ENCODE measurements at places on chromosomes 1 and 21.

DNA sequence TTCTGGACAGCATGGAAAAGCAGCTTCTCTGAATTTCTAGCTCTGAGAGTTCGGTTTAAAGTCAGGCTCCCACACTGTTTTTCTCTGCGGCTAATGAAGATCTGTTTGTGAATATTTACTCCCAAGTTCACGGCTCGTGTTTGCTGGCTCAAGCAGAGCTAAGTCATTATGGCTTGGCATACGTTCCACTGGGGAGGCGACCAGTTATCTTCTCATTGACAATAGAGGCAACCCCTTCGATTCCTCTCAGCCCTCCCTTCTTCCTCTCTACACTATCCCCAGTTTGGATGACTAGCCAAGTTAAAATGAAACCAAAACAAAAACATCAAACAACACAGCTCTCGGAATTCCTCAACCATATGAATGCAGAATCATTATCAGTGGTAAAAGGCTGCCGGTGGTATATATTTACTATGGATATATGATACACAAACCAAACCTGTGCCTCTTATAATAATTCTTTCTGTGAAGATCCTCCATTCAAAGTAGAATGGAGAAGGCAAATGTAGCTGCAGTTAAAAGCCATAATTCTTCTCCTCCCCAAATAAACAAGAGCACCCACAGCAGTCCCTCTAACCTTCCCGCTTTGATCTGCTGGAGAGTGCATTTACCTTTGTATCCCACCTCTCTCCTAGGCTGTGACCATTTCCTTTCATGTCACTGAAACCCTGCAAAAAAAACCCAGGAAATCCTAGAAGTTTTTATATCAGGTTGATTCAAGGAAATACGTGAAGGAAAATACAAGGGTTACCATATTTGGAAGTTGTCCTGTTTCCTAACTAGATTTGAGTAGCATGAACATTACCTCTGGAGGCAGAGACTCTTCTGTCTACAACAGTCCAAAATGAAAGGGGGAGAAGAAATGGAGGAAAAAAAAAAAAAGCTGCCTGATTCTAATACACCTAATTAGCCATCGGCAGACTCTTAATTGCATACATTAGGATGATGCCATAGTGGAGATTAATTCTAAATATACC is 108.3 kb upstream of the USH2A start:
- DNase-seq = no peak

DNA sequence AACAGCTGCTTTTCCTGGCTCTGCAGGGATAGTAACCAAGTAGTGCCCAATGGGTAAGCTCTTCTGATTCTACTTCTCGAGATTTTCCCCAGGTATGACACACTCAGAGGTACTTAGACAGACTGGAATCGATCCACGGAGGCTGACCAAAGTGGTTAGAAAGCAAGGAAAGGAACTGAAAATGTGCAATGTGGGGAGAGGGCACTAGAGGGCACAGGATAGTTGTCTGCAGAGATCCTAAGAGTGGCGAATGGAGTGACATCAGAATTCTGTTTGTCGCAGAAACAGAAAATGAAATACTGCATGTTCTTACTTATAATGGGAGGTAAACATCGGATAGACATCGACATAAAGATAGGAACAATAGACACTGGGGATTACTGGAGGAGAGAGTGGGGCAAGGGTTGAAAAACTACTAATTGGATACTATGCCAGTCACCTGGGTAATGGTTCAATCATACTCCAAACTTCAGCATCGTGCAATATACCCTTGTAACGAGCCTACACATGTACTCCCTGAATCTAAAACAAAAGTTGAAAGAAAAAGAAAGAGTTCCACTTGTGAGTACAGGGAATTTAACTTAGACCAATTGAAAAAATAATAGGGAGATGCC is 23.3 kb downstream of the CYP2J2 start:
- DNase-seq = no peak

- DNase-seq = no peak
Measured at GRCh38 chr1:20324704-20325406, 34.2 kb downstream of the VWA5B1 start.

GRCh38 chr1:212290608-212291007 is 5.4 kb downstream of the PPP2R5A start:
- no peak for DNase-seq

DNA sequence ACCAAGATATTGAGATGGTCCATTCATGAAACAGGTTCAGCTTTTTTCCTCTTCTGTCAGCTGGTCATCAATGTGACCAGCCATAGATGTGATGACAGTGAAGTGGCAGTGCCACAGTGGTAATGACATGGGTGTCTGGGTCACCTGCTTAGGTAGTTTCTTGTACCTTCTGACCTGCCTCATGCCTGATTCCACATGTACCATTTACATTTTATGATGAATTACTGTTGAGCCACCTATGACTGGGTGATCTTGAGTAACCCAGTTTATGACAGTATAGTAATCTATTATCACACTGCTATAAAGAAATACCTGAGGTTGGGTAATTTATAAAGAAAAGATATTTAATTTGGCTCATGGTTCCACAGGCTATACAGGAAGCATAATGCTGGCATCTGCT is 45.7 kb downstream of the RGSL1 start:
- DNase-seq = no peak

DNA sequence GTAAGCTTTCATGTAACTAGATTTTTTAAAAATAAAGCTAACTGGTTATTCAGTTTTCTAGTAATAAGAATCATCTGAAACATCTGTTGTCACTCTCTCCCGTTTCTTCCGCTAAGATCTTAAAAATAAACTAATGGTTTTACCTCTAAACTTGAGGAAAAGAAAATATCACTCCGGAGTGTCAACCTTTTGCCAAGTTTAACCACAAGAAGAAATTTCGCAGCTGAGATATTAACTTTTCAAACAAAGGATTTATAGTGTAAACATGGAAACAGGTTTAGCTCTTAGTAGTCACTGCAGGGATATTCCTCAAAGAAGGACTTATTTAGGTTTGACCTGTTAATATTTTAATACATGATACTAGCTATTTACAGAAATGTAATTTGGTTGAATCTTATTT is 954.9 kb downstream of the ADGRL2 start:
- no peak for DNase-seq

GRCh38 chr1:214187121-214187900 is 93.6 kb upstream of the SMYD2 start:
- no peak for DNase-seq

- no peak for DNase-seq
Measured at GRCh38 chr1:196501760-196502428, 106.3 kb downstream of the KCNT2 start.

DNA sequence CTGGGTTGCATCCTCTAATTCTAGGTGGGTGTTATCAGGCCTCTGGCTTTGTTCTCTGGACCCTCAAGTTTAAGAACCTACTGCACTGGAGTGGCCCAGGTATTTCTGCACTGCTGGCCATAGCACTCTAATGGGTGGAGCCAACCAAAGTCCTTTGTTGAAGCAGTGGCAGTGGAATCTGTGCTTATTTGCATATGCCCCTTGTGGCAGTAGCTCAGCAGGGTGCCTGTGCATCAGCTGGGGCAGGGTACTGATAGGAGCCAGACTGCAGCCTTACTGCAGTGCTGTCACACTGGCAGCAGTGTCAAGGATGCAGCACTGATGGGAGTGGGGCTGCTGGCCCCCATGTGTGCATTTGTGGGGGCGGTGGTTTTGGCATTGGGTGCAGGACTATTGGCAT is 660.6 kb downstream of the LRRIQ3 start:
- no peak for DNase-seq

DNA sequence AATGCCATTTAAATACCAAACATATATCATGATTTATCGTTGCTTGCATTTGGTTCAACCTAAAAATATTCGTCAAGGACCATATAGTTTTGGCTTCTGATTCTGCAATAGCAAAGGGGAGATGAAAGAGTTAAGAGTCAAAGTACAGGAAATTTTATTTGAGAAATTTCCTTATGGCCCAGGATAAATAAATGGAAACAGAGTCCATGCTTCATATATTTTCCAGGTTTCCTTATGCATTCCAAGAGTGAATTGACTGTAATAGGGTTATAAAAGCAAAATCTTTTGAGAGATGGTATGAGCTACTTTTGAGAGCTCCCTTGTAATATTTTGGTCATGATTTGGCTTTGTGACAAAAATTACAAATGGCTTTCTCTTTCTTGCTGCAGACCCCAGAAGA is 140.1 kb downstream of the HMCN1 start:
- DNase-seq = no peak

DNA sequence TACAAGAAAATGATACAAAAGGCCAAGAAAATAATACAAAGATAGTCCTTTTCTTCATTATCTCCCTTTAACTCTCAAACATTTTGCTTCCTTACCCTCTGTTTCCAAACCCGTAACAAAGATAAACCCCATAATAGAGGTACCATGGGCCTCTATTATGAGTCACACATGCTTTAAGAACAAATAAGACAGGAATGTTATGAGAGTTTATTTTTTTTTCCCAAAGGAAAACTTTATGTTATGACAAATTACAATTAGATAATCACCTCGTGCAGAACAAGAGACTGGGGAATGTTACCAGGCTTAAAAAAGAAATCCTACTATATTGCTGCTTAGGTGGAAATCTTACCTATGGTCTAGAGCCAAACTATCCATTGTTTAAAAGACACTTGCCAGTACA is 272.0 kb downstream of the BRINP3 start:
- no peak for DNase-seq

- DNase-seq = no peak
Measured at GRCh38 chr21:27422435-27422834, 455.5 kb upstream of the ADAMTS5 start.

- DNase-seq = no peak
Measured at GRCh38 chr1:9269721-9270120, 23.0 kb upstream of the SPSB1 start.

- DNase-seq = no peak
Measured at GRCh38 chr1:111404588-111404987, 22.9 kb downstream of the OVGP1 start.

DNA sequence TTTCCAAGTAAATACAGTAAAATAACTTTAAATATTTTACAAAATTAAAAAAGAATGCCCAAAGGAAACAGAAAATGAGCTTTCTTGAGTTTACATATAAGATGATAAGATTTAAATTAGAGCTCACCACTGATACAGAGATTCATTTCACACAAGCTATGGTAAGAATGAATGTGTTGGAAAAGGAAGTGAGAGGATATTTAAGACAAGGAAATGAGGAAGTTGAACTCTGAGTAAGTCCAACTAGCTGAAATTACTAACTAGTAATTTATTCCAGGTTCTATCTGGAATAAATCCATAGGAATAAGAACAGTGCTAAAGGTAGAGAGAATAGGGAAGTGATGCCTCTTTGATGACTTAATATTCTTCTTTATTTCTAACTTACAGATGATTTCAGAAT is 42.4 kb downstream of the FNBP1L start:
- DNase-seq = no peak

- DNase-seq = no peak
Measured at GRCh38 chr1:62800825-62801306, 16.9 kb downstream of the ATG4C start.

DNA sequence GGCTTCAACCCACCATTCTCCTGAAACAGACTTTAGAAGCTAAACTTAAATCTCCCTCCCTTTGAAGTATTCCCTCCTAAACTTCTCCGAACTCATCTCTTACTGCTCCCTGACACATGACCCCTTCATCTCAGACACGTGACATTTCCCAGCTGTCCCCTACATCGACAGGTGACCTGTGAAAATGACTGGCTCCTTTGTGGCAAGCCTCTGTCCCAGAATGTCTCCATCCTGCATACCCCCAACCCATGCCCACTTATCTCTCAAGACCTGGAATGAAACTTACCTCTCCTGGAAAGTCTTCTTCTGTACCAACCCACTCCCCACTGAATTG is 4.2 kb downstream of the FMOD start:
- DNase-seq = no peak

DNA sequence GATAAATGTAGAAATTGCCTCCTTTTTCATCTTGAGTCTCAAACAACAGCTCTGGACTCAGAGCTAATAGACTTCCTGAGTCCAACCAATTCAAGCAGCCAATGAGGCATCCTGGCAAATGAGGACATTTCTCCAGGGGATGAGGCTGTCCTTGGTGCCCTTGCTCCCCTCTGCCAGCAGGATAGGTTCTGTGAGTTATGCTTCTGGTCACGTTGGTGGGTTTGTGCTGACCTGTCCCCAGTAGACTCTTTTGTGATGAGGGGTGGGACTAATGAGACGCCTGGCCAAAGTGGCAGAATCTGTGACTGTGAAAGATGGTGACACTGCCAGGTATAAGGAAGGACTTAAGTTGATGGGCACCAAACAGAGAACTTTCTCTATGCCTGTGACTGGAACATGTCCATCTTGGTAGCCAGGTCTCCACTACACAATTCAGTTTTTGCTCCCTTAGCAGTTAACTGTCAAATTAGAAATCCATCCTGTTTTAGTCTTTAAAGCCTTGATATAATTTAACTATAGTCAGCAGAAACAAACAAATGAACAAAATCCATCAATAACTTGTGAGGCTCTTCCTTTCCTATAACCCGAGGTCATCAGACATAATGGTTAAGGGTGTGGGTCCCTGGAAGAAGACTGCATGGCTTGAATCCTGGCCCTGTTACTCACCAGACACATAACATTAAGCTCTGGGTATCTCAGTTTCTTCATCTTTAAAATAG is 35.7 kb upstream of the THEM4 start:
- no peak for DNase-seq

DNA sequence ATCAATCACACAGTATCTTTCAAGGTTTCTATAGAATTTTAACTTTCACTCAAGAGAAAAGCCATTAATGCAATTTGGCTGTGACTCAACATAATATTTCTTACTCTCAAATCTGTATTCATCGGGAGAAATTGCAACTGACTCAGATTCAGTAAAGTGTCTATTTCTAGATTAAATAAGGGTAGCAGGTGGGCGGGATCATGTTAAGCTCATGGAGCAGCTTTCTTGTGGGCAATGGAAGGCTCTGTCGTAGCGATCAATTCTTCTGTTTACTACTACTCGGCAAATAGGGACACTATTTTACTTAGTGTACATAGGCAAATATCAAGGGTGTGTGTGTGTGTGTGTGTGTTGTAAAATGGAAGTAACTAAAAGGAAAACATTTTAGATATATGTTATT is 423.6 kb upstream of the NEGR1 start:
- DNase-seq = no peak

DNA sequence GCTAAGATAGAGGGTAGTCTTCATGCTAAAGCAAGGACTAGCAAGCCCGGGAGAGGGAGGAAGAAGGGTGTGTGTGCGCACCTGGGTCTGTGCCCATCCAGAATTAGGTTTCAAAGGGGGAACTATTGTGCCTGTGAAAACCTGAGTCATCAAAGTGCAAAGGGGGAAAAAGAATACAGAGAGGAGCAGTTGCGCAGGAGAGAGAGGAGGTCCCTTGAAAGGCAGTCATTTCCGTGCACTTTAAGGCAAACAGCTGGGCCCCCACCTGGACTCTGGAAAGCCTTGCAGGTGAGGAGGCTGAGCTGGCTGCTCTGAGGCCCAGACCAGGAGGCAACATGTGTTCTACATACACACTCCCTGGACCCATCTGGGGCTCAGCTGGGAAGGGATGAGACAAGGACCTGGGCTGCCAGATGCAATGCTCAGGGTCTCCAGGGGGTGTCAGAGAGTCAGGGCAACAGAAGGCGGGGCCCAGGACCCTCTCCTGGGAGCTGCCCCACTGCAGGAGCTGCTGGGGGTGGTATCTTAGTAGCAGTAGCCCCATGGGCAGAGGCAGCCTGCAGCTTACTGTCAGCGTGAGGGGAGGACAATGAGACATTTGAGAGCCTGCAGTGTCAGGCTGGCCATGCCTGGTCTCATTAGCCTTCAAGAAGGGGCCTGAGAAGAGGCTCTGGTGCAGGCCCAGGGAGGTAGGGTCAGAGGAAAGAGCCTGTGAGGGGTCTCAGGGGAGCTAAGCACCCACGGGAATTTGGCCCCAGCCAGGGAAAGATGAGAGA is 14.3 kb downstream of the PROK1 start:
- DNase-seq = no peak

Measured in stimulated activated CD8-positive, alpha-beta memory T cell treated with anti-CD3 and anti-CD28 coated beads, Interleukin-4, amount 100 ng/mL, for 48 hours (primary cell).